ENCODE measurements at places on chromosomes 16 and 17. TPM values are rescaled to one million over a fixed set of nuclear protein-coding genes. Genes with fewer than 3 reads are reported as not detected.

CCT6B gene
- total RNA-seq: 1.5 TPM

MFAP4 gene
- not detected for total RNA-seq

TPSB2 gene
- not detected for total RNA-seq

CDH15 gene
- total RNA-seq: 0.20 TPM

DHRS7C gene
- total RNA-seq: not detected

CCL1 gene
- total RNA-seq: not detected

KRTAP3-2 gene
- 0.26 TPM for total RNA-seq

SEPHS2 gene
- 50.6 TPM for total RNA-seq

TMIGD1 gene
- total RNA-seq: not detected

PROCA1 gene
- total RNA-seq: 0.94 TPM

KRTAP4-3 gene
- total RNA-seq: not detected

CHD9NB gene
- total RNA-seq: 1.3 TPM

HP gene
- total RNA-seq: not detected

RPL27 gene
- total RNA-seq: 3,103 TPM

CACNA1H gene
- total RNA-seq: 15.2 TPM

TBC1D3C gene
- total RNA-seq: not detected

ZFP3 gene
- 0.98 TPM for total RNA-seq

Measured in A549 treated with Hydrocortisone at 1 μM for 4 hours (cell line).